ENCODE measurements at places on chromosomes 16 and 17.

GRCh38 chr16:63967966-63968365, 1153.9 kb downstream of the CDH11 start:
- no peak for DNase-seq

DNA sequence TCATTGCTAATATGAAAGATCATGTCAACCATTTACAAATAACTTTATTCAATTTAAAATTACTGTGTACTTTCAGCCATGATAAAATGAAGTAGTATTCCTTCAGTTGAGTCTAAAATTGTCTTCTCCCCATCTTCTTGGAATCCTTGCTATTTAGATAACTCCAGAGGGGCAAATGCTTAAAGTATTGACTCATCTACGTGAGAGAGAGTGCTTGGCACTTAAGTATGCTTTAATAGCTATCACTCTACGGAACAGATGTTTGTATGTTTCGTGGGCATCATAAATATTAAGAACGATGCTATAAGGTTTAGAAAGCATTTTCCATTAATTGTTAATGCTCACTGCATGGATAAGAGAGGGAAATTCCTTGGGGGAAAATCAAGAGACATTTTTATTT, 69.3 kb upstream of the MED13 start:
- DNase-seq, result no peak

GRCh38 chr17:13550291-13550690, 51.4 kb downstream of the HS3ST3A1 start:
- DNase-seq, result no peak

DNA sequence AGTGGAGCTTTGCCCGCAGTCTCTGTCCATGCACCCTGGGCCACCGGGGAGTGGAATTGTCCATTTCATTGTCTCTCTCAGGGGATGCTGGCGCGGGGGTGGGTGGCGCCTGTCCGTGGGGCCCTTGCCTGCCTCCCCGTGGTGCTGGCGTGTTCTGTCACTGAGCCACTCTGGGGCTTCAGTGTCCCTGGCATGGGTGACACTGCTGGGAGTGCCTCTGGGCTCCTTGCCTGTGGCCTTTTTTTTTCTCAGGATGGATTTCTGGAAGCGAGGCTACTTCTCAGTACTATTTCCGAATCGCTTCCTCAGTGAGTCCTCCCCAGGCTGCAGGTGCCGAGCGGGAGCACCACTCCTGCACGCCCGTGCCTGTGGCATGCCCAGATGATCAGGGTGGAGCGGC, 55.0 kb downstream of the PDPK1 start:
- no peak for DNase-seq

GRCh38 chr17:77356109-77356689, 215.4 kb downstream of the SEC14L1 start:
- DNase-seq, result no peak

- DNase-seq, result no peak
These were observed 8.8 kb downstream of the STX1B start for GRCh38 chr16:31001507-31002249.
